NCI-H226 (cell line): ENCODE measurements at places on chromosomes 6 and 20.

DNA sequence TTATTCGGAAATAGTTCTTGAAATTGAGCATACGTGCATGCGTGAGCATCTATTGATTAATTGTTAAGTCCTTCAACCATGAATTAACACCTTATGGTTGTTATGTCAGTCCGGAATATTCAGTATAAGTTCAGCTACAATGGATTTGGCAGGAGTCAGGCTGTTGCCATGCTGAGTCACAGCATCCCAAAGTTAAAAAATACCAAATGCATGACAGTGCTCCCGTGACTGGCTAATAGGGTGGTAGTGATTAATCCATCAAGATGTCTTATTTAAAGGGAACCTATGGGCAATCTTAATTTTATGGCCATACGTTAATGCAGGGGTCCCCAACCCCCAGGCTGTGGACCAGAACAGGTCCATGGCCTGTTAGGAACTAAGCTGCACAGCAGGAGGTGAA, 10.5 kb downstream of the RAE1 start:
- DNase-seq = peak; percentile 77

DNA sequence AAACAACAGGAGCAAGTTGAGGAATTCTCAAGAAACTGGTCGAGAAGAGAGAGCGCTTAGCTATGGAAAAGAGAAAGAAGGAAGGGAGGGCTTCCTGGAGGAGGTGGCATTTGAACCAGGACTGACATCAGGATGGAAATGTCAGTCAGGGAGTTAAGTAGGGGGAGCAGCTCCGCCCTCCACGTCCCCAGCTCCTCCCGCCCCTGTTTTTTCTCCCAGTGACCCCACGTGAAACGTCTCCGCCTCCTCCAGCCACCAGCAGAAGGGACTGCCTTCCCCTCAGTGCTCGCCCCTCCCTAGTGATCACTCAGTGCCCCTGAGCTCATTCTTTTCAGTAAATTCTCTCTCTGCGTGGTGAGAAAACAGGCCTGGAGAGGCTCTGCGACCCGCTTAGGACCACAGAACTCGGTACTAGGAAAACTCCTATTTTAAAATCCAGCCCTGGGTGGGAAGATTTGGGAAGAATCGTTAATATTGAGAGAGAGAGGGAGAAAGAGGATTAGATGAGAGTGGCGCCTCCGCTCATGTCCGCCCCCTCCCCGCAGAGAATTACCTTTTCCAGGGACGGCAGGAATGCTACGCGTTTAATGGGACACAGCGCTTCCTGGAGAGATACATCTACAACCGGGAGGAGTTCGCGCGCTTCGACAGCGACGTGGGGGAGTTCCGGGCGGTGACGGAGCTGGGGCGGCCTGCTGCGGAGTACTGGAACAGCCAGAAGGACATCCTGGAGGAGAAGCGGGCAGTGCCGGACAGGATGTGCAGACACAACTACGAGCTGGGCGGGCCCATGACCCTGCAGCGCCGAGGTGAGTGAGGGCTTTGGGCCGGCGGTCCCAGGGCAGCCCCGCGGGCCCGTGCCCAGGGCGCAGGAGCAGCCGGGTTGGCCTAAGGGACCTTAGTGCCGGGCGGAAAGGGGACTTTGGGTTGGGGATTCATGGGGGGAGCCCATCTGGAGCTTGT, 4.6 kb downstream of the HLA-DPB1 start:
- no peak for DNase-seq

- DNase-seq = peak; percentile 70
Measured at GRCh38 chr20:17533396-17533795, 2.2 kb upstream of the BFSP1 start.

DNA sequence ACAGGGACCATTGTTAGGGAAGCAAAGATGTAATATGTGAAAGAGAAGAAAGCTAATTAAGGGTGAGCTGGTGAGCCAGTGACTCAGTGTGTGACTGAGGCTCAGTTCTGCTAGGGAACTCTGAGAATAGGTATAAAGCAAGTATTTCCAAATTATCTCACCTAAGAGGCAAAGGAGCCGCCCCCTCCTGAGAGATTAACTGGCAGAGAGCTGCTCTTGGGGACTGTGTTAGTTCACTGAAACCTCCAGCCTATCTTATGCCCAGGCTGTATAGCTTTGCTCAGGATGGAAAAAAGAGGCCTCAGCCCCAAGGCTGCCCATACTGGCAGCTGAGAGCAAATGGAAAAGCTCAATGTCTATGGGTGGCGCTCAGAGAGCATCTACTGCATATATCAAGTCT, 152.0 kb downstream of the PAK5 start:
- no peak for DNase-seq

- no peak for DNase-seq
Measured at GRCh38 chr6:122645256-122645655, 35.1 kb downstream of the PKIB start.

GRCh38 chr6:150269857-150270223, 99.0 kb upstream of the IYD start:
- DNase-seq = peak; percentile 98

DNA sequence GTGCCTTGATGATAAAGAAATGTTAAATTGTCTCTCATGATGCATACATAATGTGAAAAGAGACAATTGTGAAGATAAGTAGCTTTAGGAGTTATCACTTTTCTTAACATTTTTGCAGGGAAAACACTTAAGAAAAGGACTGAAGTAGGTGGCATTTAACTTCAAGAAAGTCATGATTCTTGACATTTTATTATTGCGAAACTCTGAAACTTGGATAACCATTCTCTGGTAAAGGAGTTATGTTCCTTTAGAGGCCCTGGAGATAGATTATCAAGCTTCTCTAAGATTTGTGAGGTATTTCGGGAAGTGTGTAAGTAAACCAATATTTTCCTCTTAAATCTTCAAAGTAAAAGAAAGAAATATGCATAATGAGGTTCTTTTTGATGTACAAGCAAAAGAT, 38.5 kb downstream of the HTR1B start:
- no peak for DNase-seq

GRCh38 chr20:8509809-8510208, 377.7 kb downstream of the PLCB1 start:
- DNase-seq = no peak

DNA sequence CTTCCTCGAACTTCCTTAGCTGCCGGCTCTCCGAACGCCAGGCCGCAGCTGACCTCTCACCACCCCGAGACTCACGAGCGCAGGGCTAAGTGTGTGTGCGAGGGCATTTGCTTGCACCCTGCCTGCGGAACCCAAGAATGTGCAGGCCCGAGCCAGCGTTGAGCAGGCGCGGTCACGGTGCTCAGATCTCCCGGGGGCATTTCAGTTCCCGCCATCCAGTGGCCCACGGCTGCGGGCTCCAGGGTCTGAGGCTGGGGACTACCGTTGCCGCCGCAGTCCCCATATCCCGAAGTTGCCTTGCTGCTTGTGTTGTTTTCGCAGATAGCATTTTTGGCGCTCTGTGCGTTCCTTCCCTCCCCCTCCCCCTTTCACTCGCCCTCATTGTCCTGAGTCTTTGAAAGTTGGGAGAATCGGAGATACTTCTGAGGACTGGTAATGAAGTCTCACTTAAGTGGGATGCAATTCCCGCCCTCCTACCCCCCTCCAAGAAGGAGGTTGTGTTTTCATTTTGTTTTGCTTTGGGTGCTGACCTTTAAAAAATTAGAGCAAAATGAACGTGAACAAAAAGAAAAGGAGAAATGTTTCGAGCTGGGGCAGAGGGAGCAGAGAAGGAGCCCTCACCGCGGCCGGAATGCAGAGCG, 1.7 kb downstream of the NR2E1 start:
- no peak for DNase-seq

DNA sequence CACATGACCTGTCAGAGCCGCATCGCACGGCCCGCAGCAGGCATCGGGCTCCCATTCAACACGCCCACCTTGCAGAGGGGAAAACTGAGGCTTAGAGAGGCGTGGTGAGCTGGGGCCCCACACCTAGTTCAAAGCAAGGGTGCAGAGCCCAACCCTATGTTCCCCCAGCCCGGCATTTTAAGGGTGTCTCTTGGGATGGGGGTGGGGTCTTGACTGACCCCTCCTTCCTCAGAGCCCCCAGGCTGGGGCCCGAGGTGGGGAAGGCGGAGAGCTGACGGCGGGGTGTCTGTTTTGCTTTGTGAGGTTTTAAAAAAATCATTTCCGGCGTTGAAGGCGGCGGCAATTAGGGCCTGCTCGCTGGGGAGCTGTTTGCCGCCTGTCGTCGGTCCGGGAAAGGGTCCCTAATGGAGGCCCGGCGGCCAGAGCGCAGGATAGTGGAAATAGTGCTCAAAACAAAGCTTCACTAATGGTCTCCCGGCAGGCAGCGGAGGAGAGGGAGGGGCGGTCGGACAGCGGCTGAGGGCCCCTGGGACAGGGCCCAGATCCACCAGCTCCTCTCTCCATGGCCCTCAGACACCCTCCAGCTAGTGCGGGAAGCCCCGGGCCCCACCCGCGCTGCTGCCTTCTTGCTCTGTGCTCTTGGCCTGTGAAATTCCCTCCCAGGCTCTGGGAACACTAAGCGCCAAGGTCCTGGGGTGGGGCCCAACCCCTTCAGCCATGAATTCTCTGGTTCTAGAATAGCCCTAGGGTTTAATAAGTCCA, 11.9 kb downstream of the VSTM2L start:
- DNase-seq = no peak

GRCh38 chr6:64330694-64331307, 695.2 kb downstream of the PHF3 start:
- DNase-seq = peak; percentile 72

DNA sequence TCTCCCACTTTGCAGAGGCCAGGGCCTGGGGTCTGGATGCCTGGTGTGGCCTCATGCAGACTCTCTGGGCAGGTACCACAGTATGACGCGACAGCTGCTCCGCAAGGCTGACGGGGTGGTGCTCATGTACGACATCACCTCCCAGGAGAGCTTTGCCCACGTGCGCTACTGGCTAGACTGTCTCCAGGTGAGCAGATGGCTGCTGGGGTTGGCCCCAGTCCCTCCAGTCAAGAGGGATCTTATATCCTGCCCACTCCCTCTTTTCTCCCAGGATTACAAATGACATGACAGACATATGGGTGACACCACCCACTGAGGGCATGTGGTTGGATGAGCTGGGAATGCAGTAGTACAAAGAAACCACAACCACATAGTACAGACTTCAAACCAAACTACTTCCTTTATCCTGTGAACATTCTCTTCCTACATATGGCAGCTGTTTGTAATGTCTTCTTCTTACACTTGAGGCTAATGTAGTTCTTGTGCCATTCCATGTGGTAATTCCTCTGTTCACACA, 29.9 kb downstream of the RAB44 start:
- no peak for DNase-seq

- no peak for DNase-seq
Measured at GRCh38 chr20:59017493-59018231, 1.6 kb upstream of the TUBB1 start.

DNA sequence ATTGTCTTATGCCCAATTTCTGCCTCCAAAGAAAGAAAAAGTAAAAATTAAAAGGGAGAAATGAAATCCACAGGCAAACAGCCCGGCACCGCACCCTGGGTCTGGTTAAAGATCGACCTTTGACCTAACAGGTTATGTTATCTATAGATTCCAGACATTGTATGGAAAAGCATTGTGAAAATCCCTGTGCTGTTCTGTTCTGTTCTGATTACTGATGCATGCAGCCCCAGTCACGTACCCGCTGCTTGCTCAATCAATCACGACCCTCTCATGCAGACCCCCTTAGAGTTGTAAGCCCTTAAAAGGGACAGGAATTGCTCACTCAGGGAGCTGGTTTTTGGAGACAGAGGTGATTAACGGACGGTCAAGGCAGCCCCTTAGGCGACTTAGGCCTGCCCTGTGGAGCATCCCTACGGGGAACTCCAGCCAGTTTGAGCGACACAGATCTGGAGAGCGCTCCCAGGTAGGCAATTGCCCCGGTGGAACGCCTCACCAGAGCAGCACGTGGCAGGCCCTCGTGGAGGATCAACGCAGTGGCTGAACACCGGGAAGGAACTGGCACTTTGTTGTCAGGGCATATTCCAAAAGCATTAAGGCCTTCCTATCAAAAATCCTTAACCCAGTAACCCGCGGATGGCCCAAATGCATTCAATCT, 12.0 kb upstream of the HFE start:
- DNase-seq = no peak

- peak; percentile 52 for DNase-seq
Measured at GRCh38 chr6:105482227-105482844, 79.5 kb upstream of the PREP start.

DNA sequence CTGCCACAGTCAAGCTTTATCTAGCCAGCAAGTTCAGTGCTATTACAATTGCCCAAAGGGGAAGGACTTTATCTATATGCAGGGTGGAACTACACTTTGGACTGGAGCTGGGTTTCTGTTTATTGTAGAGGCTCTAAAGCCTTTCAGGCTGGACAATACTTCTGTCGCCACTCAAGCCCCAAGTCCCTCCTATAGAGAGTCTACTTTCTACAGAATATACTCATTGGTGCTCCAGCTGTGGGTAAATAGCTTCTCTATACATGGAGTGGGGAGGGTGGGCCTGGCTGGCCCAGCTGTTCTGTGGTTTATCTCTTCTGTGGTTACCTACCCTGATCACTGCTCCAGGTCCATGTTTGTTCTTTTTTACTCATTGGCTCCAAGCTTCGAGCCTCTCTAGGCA, 151.8 kb upstream of the MYLIP start:
- no peak for DNase-seq

DNA sequence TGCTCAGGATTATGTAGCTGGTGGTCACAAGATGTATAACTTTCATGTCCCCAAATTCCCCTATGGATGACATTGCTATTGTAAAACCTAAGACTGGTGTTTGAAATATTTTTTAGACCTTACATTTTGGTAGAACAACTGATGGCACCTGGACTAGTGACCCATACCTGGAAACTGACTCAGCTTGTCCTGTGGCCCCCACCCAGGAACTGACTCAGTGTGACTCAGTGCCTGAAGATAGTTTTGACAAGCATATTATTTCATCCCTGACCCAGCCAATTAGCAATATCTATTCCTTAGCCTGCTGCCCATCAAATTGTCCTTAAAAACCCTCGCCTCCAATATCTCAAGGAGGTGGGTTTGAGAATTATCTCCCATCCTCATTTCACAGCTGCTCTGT, 90.9 kb upstream of the GRIK2 start:
- no peak for DNase-seq

- no peak for DNase-seq
Measured at GRCh38 chr6:121619987-121620740, 184.7 kb downstream of the GJA1 start.

GRCh38 chr20:51497542-51498467, 44.7 kb downstream of the NFATC2 start:
- no peak for DNase-seq
